Calu3 (cell line): ENCODE measurements at places on chromosomes 7 and 10.

DNA sequence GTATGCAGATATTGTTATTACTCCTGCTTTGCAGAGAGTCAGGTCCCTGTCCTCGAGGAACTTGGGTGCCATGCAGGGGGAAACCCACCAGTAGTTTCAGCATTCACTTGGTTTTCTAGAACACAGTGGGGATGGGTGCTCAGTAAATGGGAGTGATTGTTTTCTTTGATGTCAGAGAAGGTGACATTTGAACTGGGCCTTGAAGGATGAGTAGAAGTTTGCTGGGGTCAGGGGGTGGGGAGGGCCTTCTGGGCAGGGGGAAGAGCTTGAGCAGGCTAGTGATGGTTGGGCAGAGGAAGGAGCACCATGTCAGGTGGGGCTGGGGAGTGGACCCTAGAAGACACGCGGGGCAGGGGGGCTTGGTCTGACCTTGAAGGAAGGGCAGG, 5.9 kb downstream of the ADAMTS14 start:
- no peak for DNase-seq

- no peak for DNase-seq
Observed at GRCh38 chr10:74799721-74800221, 26.6 kb upstream of the KAT6B start.

DNA sequence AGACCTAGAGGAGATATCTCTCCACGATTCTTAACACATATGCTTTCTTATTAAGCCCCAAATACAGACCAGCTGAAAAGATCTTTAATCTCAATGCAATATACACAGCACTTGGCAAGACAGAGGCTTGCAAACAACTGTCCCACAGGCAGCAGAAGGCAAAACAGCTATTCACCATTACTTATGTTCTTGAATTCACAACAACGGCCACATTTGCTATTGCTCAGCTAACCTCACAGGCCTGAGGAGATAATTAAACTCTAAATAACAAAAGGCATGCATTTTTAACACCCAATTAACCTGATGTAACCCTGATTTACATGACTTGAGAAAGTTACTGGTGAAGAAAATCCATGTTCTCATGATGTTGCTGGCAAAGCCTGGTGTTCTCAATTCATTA, 216.4 kb downstream of the CRPPA start:
- no peak for DNase-seq

- no peak for DNase-seq
Observed at GRCh38 chr7:1661461-1661860, 8.6 kb upstream of the ELFN1 start.

- DNase-seq = no peak
Observed at GRCh38 chr10:11382187-11382586, 229.3 kb downstream of the USP6NL start.

GRCh38 chr10:115432188-115432819, 339.1 kb downstream of the ATRNL1 start:
- no peak for DNase-seq
